Activated CD4-positive, alpha-beta T cell treated with anti-CD3 and anti-CD28 coated beads, Interleukin-2, amount 50 U/mL, for 24 hours (primary cell): ENCODE measurements at places on chromosomes 4 and X.

- DNase-seq, result no peak
Observed at GRCh38 chr4:15658136-15658770, 3.1 kb upstream of the FBXL5 start.

DNA sequence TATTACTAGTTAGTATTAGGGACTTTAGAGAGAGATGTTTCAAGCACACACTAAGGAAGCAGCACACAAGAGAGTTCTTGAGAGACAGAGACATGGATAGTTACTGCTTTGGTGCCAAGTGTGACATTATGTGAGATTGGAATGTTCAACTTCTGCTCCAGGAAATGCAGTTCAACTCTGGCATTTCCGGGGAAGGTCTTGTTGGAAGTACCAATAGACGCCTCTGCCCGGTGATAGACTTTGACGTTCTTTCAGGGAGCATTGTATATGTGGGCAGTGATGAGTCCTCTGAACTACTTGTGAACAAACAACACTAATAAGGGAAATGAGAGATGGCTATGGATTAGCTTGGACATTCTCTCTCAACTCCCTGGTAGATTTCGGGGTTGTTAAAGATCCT lies 638.1 kb upstream of the BOD1L1 start:
- DNase-seq, result no peak

GRCh38 chr4:48266781-48267180 lies 2.9 kb downstream of the TEC start:
- no peak for DNase-seq

- DNase-seq, result no peak
Observed at GRCh38 chrX:129791961-129792570, 12.3 kb downstream of the SASH3 start.

- no peak for DNase-seq
Observed at GRCh38 chrX:78886550-78886949, 58.6 kb upstream of the P2RY10 start.

DNA sequence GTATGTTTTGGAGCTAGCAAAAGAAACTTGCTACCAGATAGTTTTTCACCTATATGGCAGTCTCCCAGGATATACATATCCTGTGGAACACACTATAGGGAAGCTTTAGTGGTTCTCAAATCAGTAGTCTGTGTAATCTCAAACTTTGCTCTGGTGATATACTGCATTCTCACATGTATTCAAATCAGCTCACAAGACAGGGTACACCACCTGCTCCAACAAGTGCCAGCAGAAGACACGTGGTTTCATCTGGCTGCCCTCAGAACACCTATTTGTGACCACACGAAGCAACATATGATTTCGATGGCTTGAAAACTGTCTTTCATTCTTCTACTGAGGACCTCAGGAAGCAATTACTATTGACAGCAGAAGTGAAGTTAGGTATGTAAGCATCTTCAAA lies 37.7 kb downstream of the BCLAF3 start:
- DNase-seq, result no peak

DNA sequence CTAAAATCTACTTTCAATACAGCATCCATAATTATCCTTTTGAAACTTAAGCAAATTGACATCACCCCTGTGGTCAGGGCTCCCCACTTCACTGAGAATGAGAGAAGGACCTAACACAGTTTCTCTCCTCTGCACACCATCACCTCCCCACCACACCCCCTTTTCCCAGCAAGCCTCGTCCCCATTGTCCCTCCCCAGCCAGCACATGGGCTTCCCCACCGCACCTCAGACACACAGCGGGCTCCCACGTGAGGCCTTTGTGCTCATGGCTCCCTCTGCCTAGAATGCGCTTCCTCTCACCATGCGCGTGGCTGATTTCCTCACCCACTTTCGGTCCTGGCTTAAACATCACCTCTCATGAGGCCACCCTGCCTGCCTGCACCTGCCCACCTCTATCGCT lies 639.0 kb upstream of the FRG1 start:
- no peak for DNase-seq

DNA sequence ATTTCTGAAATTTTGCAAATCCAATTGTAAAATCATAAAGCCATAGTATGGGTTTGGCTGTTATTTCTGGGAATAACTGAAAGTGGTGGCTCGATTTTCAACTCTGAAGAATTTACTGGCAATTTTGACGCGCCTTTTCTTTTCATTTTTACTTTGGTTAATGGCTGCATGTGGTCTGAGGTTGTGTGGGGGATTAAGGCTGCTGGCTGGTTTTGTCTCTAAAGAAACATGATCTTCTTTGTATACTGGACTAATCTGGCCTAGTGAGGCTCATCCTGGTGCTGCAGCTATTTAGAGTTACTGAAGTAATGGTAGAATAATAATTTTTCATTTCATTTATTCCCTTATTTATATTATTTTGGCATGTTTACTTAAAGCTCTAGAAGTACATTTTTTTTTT lies 164.0 kb downstream of the RNF150 start:
- DNase-seq, result no peak

- DNase-seq, result no peak
Observed at GRCh38 chrX:128676651-128677050, 624.4 kb upstream of the ACTRT1 start.
